T-helper 17 cell (primary cell): ENCODE measurements at places on chromosomes 13 and 19.

GRCh38 chr19:1855828-1856255, 7.5 kb downstream of the KLF16 start:
- peak overlapping the region; percentile 81 for H3K27ac ChIP-seq
- H3K4me1 ChIP-seq, result peaks cover 41% of the 10 kb centered on the region
- no peaks in the 10 kb centered on the region for H3K27me3 ChIP-seq
- no peaks in the 10 kb centered on the region for H3K36me3 ChIP-seq
- peak overlapping the region; percentile 92 for H3K4me3 ChIP-seq

DNA sequence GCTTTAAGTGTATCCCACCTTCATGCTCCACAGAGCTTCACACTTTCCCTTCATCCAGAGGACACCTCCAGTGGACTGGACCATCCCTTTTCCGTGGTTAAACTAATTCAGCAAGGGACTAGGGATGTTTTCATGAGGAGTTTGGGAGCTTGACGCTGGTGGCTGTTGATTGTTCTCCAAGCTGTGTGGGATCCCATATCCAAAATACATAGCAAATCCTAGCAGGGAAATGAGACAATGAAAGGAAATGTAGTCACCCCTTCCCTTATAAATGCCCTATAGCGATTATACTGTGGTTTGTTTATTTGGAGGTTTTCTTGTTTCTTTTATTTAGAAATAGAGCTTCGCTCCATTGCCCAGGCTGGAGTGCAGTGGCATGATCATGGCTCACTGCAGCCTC, 31.6 kb upstream of the DPRX start:
- no peak overlapping the region for H3K4me3 ChIP-seq
- no peak for DNase-seq
- H3K27me3 ChIP-seq, result no peaks in the 10 kb centered on the region
- no peak overlapping the region for H3K27ac ChIP-seq

DNA sequence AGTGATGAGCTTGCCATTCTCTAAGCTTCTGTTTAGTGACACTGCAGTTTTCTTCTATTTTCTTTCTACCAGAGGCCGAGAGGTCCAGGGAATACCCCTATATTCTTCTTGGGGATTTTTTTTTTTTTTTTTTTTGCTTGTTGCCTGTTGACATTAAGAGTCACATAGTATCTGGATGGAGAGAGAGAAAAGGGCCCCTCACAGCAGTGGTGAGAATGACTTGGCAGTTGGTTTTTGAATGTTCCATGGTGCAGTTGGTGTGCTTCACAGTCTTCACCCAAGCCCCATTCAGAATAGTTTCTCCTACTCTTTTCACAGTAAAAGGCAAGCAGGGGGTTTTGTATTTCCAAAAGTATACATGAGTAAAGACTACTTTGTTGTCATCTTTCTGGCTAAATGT, 577.9 kb downstream of the LMO7 start:
- no peaks in the 10 kb centered on the region for H3K27me3 ChIP-seq
- H3K27ac ChIP-seq, result no peak overlapping the region
- no peaks in the 10 kb centered on the region for H3K36me3 ChIP-seq
- no peak for DNase-seq
- no peak overlapping the region for H3K4me3 ChIP-seq
- H3K4me1 ChIP-seq, result no peaks in the 10 kb centered on the region

DNA sequence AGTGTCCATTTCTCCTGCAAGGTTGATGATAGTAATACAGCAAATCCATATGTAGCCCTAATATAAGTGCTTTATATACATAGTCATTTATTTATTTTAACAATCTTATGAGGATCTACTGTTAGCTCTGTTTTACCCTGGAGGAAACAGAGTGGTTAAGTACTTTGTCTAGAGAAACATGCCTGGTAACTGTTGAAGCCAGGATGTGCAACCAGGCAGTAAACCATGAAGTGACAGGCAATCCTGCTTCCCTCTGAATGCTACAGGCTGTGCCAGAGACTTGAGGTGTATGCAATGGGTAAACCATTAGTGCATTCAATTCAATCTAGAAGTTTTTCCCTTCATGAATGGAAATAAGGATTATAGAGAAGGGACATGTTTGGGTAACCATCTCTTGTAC, 911.0 kb downstream of the PCDH17 start:
- H3K27me3 ChIP-seq, result no peaks in the 10 kb centered on the region
- H3K27ac ChIP-seq, result no peak overlapping the region

GRCh38 chr13:39481491-39481890, 121.5 kb downstream of the LHFPL6 start:
- no peak overlapping the region for H3K27ac ChIP-seq
- H3K27me3 ChIP-seq, result peaks cover 40% of the 10 kb centered on the region
- H3K4me3 ChIP-seq, result no peak overlapping the region

- H3K27me3 ChIP-seq, result no peaks in the 10 kb centered on the region
- H3K27ac ChIP-seq, result no peak overlapping the region
- H3K4me3 ChIP-seq, result no peak overlapping the region
- H3K4me1 ChIP-seq, result peaks cover 13% of the 10 kb centered on the region
- H3K36me3 ChIP-seq, result no peaks in the 10 kb centered on the region
Observed at GRCh38 chr13:48175185-48175584, 57.8 kb upstream of the ITM2B start.

DNA sequence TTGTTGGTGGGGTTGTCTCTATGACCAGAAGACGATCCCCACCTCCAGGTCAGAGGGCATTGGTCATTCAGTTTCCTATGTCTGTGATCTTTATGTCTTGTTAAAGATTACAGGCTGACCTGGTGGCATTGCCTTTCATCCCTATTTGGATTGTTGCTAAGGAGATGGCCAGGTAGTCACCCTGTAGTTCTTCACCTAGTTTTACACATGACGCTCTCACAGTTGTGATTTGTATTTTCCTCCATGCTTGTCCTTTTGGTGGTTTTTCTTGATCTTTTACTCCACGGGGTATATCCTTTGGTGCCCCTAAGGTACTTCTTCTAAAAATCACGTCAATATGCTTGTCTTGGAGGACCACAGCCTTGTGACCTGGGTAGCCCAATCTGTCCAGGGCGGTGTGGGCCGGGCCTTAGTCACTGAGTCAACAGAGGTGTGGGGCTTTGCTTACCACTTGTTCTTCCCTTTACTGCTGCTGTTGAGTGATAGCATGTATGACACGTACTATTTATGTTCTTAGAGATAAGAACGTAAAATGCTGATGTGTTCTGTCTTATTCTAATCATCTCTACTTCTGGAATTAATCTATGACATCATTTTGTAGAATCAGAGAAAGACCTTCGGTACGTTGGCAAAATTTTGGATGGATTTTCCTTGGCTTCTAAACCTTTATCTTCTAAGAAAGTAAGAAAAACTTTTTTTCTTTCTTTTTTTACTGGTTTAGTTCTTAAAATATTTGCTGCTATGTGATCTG, 20.1 kb downstream of the GPATCH1 start:
- no peak overlapping the region for H3K4me3 ChIP-seq
- H3K4me1 ChIP-seq, result peaks cover 9% of the 10 kb centered on the region
- no peak overlapping the region for H3K27ac ChIP-seq
- peaks cover 10% of the 10 kb centered on the region for H3K36me3 ChIP-seq
- no peaks in the 10 kb centered on the region for H3K27me3 ChIP-seq

GRCh38 chr19:55304980-55305379, 20.2 kb downstream of the TMEM150B start:
- H3K36me3 ChIP-seq, result no peaks in the 10 kb centered on the region
- no peak for DNase-seq
- H3K4me3 ChIP-seq, result no peak overlapping the region
- H3K27me3 ChIP-seq, result no peaks in the 10 kb centered on the region
- peaks cover 8% of the 10 kb centered on the region for H3K4me1 ChIP-seq
- H3K27ac ChIP-seq, result no peak overlapping the region

DNA sequence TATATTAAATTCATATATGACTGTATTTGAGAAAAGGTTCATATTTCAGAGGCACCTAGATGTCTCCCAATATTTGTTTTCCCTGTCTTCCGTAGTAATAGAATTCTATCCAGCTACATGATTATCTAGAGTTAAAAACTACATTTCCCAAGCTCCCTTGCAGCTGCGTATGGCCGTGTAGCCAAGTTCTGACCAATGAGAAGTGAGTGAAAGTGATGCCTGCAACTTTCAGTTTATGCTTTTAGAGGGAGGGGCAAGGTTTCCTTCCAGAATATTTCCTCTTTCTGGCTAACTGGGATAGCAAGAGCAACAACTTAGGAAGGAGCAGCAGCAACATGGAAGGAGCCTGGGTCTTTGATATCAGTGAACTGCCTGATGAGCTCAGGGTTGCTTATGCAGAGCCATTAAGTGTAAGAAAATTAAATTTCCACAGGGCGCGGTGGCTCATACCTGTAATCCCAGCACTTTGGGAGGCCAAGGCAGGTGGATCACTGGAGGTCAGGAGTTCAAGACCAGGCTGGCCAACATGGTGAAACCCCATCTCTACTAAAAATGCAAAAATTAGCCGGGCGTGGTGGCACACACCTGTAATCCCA, 23.2 kb upstream of the CYP2A13 start:
- peaks cover 3% of the 10 kb centered on the region for H3K4me1 ChIP-seq
- no peaks in the 10 kb centered on the region for H3K36me3 ChIP-seq
- H3K27ac ChIP-seq, result no peak overlapping the region
- no peak for DNase-seq
- H3K27me3 ChIP-seq, result peaks cover 26% of the 10 kb centered on the region

- DNase-seq, result no peak
- no peak overlapping the region for H3K27ac ChIP-seq
- H3K36me3 ChIP-seq, result no peaks in the 10 kb centered on the region
Observed at GRCh38 chr13:97414392-97414791, 19.6 kb upstream of the RAP2A start.

DNA sequence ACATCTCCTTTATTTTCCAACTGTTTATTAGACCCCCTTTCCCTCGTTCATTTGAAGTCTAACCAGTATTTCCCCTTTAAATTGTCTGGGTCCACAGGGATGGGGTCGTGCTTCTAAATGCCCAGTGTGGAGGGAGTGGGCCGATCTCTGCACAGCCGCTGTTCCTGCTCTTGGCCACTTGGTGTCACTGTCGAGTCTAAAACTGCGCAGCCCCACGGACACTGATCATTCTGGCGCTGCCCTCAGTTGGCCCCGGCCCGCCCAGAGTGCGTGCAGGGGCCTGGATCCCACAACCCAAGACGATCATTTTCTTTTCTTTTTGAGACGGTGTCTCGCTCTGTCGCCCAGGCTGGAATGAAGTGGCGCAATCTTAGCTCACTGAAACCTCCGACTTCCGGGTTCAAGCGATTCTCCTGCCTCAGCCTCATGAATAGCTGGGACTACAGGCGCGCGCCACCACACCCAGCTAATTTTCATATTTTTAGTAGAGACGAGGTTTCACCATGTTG, 12.0 kb downstream of the WDR88 start:
- peak; percentile 30 for DNase-seq
- peaks cover 2% of the 10 kb centered on the region for H3K36me3 ChIP-seq
- H3K4me1 ChIP-seq, result peaks cover 7% of the 10 kb centered on the region
- H3K27ac ChIP-seq, result peak overlapping the region; percentile 53
- peak overlapping the region; percentile 28 for H3K4me3 ChIP-seq

GRCh38 chr13:39311619-39312018, 273.4 kb downstream of the NHLRC3 start:
- H3K36me3 ChIP-seq, result no peaks in the 10 kb centered on the region
- H3K4me1 ChIP-seq, result peaks cover 1% of the 10 kb centered on the region
- no peak overlapping the region for H3K4me3 ChIP-seq
- peaks cover 17% of the 10 kb centered on the region for H3K27me3 ChIP-seq

GRCh38 chr19:13339869-13340268, 166.4 kb downstream of the CACNA1A start:
- H3K36me3 ChIP-seq, result no peaks in the 10 kb centered on the region
- DNase-seq, result no peak
- H3K4me1 ChIP-seq, result no peaks in the 10 kb centered on the region
- no peak overlapping the region for H3K27ac ChIP-seq

DNA sequence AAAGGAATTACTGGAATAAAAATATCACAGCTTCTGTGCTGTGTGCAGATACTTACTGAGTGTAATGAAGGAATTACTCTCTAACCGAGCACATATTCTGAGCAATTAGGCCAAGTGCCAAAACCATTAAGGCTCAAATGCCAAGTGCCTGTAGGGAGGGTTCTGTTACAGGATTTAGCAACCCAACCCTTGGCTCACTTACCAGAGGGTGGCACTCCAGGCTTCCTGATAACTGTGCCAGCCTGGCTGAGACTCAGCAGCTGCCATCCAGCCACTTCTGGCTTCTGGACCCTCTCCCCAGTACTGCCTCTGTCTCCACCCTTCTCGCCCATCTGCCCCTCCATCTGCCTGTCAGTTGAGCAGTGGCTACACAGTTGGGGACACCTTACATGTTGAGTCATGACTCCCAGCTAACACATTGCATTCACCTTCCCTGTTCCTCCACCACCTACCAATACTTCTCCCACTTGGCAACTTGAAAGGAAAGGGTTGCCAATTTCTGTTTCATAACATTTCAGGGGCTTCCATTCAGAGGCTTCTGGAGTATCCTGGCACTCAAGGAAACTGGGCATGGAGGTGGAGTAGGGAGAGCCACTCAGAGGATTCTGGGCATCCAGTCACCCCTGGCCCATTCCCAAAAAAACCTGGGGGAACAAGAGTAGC, 110.5 kb downstream of the COG6 start:
- peaks cover 7% of the 10 kb centered on the region for H3K4me1 ChIP-seq
- no peaks in the 10 kb centered on the region for H3K27me3 ChIP-seq
- no peak overlapping the region for H3K27ac ChIP-seq
- H3K36me3 ChIP-seq, result peaks cover 3% of the 10 kb centered on the region
- H3K4me3 ChIP-seq, result no peak overlapping the region

- H3K4me1 ChIP-seq, result peaks cover 14% of the 10 kb centered on the region
- H3K4me3 ChIP-seq, result no peak overlapping the region
- peaks cover 4% of the 10 kb centered on the region for H3K27me3 ChIP-seq
- peaks cover 4% of the 10 kb centered on the region for H3K36me3 ChIP-seq
- no peak overlapping the region for H3K27ac ChIP-seq
Observed at GRCh38 chr19:40632311-40633036, 31.3 kb downstream of the LTBP4 start.

- H3K27me3 ChIP-seq, result peaks cover 13% of the 10 kb centered on the region
- H3K4me1 ChIP-seq, result peaks cover 11% of the 10 kb centered on the region
- no peak overlapping the region for H3K4me3 ChIP-seq
- peaks cover 2% of the 10 kb centered on the region for H3K36me3 ChIP-seq
Observed at GRCh38 chr19:13083627-13084026, 19.0 kb downstream of the LYL1 start.

DNA sequence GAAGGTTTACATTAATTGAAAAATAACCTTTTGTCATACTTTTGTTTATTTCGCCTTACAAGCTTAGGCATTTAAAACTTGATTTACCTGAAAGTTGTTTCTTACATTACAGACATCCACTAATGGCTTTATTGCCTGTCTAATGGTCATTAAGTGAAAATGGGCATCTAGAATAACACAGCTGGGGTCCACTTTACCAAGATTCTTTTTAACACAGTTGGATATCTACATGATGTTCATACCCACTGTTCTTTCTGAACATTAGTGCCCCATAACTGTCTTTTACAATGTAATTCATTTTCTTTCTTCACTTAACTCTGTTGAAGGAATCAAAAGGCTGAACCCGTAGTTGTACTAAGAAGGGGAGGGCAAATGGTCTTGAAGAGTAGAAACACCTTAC, 19.8 kb upstream of the KLHL1 start:
- H3K4me1 ChIP-seq, result no peaks in the 10 kb centered on the region
- no peak overlapping the region for H3K4me3 ChIP-seq
- no peaks in the 10 kb centered on the region for H3K27me3 ChIP-seq

DNA sequence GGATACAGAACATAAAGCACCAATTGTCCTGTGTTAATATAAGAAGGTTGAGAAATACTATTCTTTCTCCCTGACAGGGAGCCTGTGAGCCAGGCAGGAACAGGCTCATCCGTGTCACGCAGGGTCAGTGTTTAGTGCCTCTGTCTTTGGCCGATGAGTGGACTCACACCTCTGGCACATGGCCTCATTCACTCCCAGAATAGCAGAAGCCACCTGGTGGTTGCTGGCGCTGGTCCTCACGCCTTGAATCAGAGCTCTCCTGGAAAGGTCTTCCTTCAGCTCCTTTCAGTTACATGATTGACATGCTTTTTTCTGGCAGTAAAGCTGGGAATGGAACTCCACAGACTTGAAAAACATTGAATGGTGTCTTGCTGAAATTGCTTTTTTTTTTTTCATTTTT, 28.1 kb upstream of the SIAH3 start:
- peaks cover 3% of the 10 kb centered on the region for H3K4me1 ChIP-seq
- no peak for DNase-seq
- H3K36me3 ChIP-seq, result peaks cover 2% of the 10 kb centered on the region
- H3K27ac ChIP-seq, result no peak overlapping the region
- H3K4me3 ChIP-seq, result no peak overlapping the region
